ENCODE measurements at places on chromosomes 7 and 10.
A peak's percentile ranks its signal among the peaks of the same experiment; 100 is the strongest.

GRCh38 chr10:1402016-1402770 lies 335.1 kb downstream of the ADARB2 start:
- DNase-seq, result no peak

DNA sequence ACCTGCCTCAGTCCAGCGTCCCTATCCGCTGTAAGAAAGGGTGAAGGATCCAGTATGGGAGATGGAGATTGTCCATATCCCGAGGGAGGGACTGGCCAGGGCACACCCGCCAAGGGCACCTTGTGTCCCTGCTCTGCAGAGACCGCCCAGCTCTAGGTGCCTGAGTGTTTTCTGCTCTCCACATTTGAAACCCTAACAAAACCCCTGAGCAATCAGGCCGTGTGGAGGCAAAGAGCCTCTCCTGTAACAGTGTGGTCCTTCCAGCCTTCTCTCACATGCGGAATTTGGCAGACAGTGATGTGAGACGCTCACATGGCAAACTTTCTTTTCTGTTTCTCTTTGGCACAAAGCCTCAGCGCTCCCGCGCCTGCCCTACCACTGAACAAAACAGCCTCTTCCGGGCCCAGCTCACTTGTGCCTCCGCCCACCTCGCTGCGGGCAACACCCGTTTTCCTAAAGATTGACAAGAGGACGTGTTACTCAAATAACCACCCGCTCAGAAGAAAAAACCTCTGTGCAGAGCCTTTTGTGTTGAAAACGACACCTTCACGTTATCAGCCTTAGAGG lies 514.8 kb downstream of the DNAJB6 start:
- DNase-seq, result peak; percentile 84

DNA sequence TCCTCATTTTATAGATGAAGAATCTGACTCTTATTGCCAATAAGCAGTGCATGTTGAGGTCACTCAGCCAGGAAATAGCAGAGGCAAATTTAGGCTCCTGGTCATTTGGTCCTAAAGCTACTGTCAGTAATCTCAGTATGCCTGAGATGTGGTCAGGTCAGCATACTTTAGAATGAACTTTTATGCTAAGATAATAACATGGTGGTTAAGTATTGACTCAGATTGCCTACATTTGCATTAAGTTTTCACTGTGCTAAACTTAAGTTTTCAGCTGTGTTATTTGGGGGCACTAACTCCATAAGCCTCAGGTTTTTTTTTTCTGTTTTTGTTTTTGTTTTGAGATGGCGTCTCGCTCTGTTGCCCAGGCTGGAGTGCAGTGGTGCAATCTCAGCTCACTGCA lies 35.9 kb upstream of the CCSER2 start:
- DNase-seq, result no peak

DNA sequence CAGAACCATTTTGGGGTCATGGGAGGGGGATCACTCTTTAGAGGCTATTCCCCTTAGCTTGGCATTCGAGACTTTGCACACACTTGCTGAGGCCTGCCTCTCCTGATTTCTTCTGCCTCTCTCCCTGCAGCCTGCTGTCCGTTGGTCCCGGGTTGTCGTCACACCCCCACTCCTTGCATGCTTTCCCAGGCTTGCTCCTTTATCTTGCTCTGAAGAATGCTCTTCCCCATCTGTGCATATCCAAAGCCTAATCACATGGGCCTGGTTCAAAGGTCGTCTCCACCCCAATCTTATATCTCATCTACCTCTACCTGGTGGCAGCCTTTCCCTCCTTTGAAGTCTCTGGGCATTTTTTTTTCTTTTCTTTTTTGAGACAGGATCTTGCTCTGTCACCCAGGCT lies 24.3 kb upstream of the EMX2 start:
- DNase-seq, result no peak

DNA sequence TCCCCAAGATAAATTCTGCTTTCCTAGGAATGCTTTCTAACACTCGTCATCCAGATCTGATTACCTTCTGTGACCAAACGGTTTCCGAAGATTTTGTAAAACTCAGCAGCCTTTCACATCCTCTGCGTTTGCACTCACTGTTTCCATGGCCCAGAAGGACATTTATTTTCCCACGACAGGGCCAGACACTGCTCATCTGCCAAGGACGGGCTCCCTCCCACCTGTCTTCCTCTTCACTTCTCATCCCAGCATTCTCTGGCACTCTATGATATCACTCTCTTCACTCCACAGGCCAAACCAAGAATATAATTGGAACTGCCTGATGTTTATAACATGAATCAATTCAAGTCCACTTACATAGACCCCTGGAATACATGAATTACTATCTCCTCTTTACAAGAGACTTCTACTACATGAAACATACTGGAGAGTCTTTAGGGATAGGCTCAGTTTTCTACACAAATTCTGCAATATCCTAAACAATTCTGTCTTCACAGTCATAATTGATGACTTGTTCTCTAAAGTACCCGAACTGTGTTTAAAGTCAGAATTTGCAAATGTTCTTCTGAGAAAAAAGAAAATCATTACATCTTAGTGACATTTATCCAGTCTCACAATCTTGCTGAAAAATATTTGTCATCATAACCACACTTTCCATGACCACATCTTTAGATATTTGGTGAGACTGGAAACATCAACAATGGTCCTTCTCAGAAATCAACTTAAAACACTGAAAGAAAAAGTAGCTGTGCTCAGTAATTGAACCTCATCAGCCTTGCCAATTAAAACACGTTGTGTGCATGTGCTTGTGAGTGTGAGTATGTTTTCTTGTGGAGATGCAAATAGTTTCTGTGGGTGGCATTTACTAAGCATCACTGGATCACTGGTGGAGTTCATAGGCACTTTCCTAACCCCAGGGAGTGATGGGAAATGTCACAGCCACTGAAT lies 79.5 kb upstream of the PRSS58 start:
- DNase-seq, result no peak

- DNase-seq, result no peak
Observed at GRCh38 chr7:129315960-129316359, 91.1 kb downstream of the AHCYL2 start.

DNA sequence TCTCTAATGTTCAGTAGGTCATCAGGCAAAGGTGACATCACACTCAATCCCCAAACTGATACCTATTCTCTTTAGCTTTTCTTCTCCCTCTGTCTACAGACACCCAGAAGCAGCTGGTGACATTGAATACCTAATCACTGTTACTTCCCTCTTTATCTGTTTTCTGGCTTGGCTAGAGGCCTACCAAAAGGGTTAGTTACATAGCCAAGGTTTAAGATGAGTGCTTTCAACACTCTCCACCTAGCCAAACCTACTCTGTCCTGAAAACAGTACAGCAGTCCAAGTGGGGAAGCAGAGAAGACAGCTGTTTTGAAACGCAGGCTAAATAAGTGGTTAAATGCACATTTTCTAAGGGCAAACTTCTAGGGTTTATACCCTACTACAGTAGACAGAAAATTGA lies 39.4 kb downstream of the CCNJ start:
- no peak for DNase-seq

DNA sequence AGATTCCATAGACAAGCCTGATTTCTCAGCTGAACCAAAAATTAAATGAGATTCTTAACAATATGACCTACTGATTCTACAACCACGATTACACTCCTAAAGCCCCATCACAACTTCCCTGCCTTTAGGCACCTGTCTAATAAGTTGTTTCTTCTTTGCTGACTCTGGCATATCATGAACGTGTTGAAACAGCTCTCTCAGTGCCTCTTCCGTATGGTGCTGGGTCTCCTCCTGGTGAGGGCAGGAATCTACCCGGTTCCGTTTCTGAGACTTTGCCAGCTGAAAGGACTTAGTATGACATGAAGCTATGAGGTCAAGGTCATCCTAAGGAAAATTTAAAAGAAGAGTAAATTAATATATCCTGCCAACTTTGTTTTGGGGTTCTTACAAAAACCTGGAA lies 48.6 kb downstream of the ARHGAP19 start:
- no peak for DNase-seq

DNA sequence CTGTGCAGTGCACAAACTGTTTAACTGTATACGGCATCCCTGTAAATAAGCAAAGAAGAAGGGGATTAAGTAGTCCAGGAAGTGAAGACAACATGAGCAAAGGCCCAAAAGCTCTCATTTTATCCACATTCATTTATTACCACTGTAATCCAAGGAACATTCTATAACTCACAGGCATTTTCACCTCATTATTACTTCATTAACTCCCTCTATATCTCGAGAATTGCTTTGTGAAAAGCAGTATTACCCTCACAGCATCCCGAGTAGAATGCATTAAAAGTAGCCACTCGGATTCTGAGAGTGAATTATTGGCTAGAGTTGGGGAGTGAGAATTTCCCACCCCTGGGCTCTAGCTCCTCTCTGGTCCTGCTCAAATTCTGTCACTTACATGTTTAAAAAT lies 51.0 kb upstream of the CHCHD3 start:
- no peak for DNase-seq

- no peak for DNase-seq
Observed at GRCh38 chr7:34217972-34218371, 312.6 kb downstream of the BMPER start.

- peak; percentile 14 for DNase-seq
Observed at GRCh38 chr7:80134536-80135308, at the start of gene GNAI1. Gene GNAI1, plus strand, starts transcription at chr7:80134831. Its CDS starts 330 bp downstream, at chr7:80135161.
